ENCODE measurements at places on chromosomes 5 and 9.

- DNase-seq = no peak
These were observed 77.4 kb downstream of the MSX2 start for GRCh38 chr5:174801798-174802197.

DNA sequence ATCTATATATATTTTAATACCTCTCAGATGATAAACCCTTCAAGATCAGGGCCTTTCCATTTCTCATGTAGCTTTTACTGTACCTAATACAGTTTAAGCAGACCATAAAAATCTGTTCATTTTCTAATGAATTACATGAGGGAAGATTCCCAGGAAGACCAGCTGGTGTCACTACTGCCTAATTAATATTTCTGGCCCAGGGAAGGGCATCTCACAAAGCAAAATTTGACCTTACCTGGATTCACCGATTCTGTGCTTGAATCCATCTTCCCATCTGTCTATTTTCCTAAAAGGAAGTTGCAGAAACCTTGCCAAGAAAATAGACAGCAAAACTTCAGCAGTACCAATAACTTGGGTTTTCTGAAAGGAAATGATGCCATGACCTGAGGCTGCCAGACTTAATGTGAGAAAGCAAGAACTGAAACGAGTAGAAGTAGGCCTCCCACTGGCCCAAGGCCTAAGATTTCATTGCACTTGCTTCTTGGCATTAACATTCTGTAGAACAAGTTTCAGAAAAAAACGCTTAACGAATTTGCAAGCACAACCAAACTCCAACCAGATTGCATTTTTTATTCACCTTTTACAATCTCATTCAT is 83.0 kb upstream of the GLIS3 start:
- DNase-seq = no peak

GRCh38 chr5:40160435-40160834 is 519.3 kb upstream of the PTGER4 start:
- DNase-seq = no peak

- no peak for DNase-seq
These were observed 10.7 kb upstream of the PALM2AKAP2 start for GRCh38 chr9:109769250-109769649.

GRCh38 chr5:145775411-145775810 is 59.7 kb downstream of the PRELID2 start:
- DNase-seq = no peak

DNA sequence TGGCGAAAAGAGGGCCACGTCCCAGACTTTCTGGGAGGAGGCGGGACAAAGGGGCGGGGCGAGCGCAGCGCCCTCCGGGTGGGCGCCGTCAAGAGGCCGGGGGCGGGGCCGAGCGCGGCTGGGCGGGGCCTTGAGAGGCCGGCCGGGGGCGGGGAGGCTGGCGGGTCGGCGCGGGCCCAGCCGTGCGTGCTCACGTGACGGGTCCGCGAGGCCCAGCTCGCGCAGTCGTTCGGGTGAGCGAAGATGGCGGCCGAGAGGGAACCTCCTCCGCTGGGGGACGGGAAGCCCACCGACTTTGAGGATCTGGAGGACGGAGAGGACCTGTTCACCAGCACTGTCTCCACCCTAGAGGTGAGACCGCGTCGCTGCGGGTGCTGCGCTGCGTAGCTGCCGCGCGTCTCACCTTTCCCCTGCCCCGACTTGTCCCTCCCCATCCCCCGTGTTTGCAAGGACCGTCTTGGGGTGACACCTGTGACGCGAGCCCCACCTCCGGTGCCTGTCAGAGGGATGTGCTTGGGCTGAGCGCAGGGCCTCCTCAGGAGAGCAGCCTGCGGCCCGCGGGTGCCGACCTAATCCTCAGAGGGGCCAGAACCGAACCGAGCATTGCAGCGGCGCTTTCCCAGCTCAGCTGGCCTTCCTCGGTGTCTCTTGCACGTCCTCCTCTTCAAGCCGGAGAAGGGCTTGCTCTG is at the start of gene SNX2:
SNX2 (plus strand) TSS at position 220 of the 689 bp plus-strand sequence; CDS start at position 244, 24 bp downstream.
- peak; percentile 52 for DNase-seq
